ENCODE measurements at places on chromosomes 4 and X. TPM values are rescaled to one million over a fixed set of nuclear protein-coding genes. Genes with fewer than 3 reads are reported as not detected.

GRCh38 chr4:7756561-7757355, 182.9 kb downstream of the AFAP1 start:
- DNase-seq: no peak

- no peak for DNase-seq
These were observed 62.7 kb upstream of the PLAC8 start for GRCh38 chr4:83177182-83177581.

- DNase-seq: no peak
These were observed 34.6 kb upstream of the PRRG1 start for GRCh38 chrX:37314531-37314930.

DNA sequence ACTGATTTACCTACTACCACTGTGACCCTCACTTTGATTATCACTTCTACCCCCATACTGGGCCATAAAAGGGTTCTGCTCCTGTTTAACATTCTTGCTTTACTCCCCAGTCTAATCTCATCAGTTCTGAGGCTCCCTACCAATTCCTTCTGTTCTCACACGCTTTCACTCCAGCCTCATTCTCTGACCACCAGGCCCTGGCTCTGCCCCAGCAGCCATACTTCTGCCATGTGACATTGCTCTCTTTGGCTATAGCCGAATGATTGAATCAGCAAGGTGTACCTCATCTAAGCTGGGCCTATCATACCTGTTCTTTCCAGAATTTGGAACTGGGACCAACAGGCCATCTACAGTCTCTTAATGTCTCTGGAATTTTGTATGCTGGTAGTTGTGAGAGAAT, 14.4 kb upstream of the ELF2 start:
- no peak for DNase-seq

DNA sequence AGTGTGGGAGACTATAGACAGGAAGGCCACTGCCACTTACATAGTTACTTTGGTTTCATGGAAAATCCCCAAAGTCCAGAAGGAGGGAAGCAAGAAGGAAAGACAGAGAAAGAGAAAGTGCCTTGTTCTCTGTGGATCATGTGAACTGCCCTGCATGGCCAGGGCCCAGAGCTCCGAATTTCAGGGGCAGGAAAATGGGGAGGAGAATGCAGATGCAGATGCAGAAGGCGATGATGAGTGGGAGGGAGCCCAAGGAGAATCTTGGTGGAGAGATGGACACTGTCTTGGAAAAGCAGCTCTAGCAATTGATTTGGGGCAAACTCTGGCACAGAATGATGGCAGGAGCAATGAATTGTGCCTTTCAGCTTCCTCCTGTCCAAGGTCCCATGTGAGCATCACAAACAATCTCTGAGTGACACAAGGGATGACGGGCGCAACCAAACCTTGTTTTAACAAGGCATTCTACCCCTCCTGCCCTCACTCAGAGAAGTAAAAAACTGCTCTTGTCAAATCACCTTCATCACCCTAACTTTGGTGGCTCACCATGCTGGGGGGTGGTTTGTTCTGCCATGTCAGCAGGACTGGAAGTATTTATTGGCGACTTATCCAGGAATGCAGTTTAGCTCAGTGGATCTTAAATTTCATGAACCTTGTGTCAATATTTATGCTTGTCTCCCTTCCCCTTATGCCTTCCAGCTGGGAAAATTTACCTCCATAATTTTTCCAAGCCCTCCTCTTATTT, 53.5 kb downstream of the TSC22D3 start:
- no peak for DNase-seq

DNA sequence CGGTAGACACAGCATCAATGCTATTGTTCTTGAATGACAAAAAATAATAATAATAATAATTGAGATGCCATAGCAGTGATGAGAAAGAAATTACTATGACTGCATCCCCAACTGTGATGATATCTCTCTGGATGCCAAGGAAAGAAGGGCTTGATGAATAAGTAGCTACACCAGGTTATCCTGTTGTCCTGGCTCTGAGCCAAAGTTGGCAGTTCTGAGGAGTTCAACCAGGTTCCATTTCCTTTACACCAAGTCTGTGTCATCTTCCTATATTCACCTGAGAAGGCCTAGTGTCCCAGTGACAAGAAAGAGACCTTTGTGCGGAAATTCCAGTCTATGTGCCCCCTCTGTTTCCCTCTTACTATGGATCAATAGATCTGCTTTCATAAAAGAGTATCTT, 3.4 kb upstream of the MAML3 start:
- DNase-seq: no peak

DNA sequence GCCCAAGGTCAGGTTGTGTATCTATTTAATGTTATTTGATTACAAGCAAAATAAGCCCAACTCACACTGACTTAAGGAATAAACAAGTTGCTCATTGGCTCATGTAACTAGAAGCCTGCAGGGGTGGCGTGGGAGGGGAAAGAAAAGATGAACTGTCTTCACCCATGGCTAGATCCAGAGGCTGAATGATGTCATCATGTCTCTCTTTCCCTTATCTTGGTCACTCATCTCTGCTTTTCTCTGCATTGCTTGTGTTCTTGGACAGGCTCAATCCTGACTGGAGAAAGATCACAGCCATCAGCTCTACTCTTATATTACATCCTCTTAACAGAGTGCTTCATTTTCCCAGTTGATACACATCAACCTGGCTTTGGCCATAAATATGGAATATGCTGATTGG, 290.0 kb upstream of the DIAPH2 start:
- DNase-seq: no peak

GRCh38 chrX:150364347-150365050, 1.4 kb downstream of the MAMLD1 start:
- peak; percentile 23 for DNase-seq

DNA sequence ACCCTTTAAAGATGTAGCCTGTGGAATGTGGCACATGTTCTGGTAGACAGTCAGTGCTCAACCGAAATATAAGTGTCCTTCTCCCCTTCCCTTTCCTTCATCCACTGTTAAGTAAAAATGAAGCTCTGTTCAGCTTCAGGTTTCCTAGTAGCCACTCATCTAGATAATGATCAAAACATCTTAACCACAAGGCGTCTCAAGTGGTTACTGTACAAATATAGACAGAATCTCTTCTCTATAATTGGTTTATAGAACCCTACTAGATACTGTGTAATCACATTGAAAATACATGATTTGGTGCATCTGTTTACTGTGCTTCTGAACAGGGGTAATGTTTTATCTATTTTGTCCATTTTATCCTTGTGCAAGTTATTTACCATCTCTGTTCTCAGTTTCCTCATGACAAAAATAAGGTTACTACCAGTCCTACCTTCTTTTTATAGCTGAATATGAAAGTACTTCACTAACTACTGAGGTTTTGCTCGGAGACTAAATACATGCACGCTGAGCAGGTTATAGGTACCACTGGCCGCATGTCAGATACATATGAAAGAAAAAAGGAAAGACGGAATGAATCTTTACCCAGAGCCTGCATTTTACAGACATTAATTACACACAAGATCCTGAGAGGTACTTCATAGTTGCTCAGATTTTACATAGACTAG, 20.3 kb upstream of the SLC25A4 start:
- DNase-seq: no peak

GRCh38 chr4:10158333-10158942, 41.8 kb upstream of the WDR1 start:
- DNase-seq: peak; percentile 67

GRCh38 chr4:146275370-146275769, 61.0 kb downstream of the REELD1 start:
- no peak for DNase-seq

GRCh38 chrX:115268421-115268820, 21.1 kb upstream of the LUZP4 start:
- DNase-seq: no peak

TRMT10A gene
- 5.6 TPM for polyA plus RNA-seq

PCDH11X gene
- 0.02 TPM for polyA plus RNA-seq

N4BP2 gene
- 1.8 TPM for polyA plus RNA-seq

STBD1 gene
- 8.9 TPM for polyA plus RNA-seq

MPC1L gene
- not detected for polyA plus RNA-seq

TGIF2LX gene
- polyA plus RNA-seq: not detected

Data from lung (tissue), 17 donors.